ENCODE measurements at places on chromosomes 7 and 10.

DNA sequence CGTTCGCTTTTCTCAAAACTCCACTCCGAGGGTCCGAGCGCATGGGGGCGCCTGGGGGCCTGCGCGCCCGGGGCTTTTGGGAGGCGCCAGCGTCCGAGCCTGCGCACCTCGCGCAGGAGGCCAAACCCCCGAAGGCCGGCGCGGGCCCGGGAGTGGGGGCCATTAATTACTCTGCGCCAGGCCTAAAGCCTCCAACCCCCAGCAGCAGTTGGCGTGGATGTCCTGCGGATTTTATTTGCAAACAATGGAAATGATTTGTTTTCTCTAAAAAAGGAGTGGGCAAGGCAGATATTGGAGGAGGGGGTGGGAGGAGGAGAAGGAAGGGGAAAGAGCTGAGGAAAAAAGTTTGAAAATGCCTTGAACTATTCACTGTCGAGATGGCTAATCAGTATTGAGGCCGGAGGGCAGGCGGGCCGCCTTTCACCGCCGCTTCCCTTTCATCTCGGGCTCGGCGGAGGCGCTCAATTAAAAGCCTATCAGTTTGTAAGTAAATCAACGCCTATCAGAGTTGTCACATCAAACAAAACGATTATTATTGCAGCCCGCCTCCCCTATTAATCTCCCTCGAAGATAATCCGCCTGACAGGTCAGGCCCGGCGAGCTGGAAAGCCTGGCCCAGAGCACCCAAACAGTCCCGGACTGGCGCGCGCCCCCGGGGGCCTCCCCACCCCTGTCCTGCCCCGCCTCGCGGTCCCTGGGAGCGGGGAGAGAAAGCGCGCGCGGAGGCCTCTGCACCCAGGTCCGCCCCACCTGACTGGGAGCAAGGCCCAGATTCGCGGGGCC lies 3.4 kb upstream of the ZNF503 start:
- no peak for DNase-seq

DNA sequence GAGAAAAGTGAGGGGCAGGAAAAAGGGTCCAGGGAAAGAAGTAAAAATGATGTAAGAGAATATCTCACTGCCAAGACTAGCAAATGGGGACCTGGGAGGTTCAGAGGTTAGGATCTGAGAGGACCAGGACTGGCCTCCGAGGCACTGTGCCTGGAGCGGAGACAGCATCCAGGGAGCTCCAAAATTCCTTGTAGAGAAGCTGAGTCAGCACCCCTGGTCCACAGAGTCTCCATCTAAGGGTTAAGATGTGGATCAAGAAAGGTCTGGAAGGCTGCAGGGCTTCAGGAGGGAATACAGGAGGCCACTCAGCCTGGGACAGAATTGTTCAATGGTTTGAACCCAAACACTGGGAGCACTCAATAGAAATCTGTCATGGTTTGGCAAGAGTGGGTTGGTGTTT lies 30.6 kb downstream of the ZNF503 start:
- DNase-seq = no peak

GRCh38 chr7:552868-553635 lies 33.4 kb upstream of the PDGFA start:
- no peak for DNase-seq

DNA sequence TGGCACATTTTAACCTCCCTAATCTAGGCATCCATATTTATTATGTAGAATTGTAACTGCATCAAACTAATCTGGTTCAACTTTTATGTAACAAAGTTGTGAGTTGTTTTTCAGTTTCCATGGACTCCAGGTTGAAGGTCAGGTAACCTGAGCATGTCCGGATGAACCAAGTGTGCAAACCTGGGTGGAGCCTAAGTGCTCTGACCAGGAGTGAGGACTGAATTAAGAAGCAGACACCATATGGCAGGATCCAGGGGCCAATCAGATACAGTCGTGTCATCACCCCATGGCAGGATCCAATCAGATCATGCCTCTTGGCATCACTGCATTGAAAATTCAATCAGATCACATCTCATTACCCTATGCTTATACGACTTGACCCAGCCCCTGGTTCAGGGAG lies 41.2 kb upstream of the PHYHIPL start:
- DNase-seq = no peak

DNA sequence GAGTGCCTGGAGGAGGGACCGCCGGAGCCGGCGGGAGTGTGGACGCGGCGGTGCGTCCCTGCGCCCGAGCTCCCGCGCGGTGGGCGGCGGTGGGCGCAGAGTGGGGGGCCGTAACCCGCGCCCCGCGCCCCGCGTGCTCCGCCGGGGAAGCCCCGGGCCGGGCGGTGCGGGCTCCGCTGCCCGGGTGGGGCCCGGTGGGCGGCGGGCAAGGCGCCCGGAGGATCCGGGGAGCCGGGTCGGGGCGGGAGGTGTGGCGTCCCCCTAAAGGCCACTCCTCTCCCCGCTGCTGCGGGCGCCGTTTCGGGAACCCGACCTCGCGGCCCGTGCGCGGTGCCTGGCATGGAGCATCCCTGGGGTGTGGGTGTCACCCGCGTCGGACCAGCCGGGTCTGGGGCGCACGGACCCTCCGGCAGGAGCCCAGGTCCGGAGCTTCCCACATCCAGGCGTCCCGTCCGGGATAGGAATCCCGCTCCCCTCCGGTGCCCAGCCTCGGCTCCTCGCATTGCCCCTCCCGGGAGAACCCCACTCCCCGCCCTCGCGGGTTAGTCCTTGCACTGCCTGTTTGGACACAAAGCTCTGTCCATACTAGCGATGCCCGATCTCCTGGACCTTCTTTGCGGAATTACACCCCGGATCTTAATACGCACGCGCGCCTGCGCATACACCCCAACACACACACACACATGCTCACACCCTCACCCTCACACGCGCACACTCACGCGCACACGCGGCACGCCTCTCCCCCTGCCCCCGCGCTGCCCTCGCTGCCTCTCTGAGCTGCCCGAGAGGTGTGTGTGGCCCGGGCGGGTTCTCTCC lies 723 bp downstream of the MTURN start:
- DNase-seq = peak; percentile 37

DNA sequence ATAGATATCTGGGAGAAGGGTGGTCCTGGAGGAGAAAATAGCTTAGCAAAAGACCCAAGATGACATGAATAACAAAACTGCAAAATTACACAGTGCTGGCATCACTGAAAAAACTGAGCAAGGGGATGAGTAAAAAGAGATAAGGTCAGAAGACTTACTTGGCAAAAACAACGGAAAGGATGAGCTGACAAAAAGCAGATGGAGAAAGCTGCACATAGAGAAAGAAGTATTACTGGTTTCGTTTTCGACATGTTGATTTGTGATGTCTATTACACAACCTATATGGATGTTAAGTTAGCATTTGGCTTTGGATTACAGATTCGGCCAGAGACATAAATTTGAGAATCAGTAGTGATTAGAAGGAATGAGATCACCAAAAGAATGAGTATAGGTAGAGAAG lies 132.1 kb downstream of the MACC1 start:
- DNase-seq = peak; percentile 65

Data from inflammatory macrophage treated with lipopolysaccharide for 4 hours (primary cell).